ENCODE measurements at places on chromosomes 2 and 18. TPM values are rescaled to one million over a fixed set of nuclear protein-coding genes. Genes with fewer than 3 reads are reported as not detected.

GRCh38 chr2:84880645-84881521, at the start of gene TRABD2A:
TRABD2A (minus strand) TSS chr2:84881084; CDS start chr2:84881039, 45 bp downstream.
- no peak for DNase-seq

DNA sequence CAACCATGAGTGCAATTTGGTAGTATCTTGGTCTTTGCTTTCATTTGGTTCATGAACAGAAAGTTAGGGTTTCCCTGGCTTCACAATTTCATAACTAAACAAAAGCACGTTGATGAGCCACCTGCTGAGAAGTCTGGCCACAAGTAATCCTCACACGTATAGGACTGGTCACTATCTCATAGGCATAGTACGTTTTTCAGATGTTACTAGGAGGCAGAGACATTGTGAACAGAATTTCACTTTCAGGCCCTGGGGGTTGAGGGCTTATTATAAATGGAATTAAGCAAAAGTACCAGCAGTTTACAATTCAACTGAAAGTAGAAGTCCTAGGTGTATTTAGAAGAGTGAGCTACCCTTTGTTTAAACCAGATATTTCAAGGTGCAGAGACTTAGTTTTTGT, 277.1 kb downstream of the ALPK2 start:
- no peak for DNase-seq

DNA sequence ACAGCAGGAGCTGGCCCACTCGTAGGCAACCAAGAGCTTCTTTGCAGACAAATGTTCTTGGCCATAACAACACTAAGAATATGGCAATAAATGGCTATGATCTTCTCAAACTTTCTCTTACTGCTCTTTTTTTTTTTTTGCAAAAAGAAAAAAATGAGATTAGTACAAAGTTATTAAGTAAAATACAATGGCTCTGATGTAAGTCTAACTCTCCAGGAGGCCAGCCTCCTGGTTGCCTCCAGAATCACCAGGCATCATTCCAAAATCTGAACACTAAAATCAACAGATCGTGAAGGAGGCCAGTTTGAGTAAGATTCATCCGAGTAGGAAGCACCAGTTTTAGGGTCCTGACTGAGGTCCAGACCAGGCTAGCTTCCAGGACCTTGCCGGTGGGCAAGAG, 20.8 kb upstream of the FIGN start:
- DNase-seq: no peak

DNA sequence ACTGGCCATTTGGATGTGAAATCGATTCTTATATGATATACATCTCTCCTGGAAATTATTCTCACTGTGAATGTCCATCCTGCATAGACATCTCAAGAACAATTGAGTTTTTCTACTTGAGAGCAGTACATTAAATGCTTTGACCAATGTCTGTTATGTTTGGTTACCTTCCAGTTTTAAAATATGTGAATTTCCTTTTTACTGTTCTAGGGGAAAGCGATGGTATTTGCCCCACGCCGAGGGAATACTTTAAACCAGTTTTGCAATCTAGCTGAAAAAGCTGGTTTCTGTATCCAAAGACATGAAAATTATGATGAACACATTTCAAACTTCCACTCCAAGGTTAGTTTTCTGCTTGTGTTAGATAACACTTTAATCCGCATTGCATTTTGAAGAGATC, 175.3 kb upstream of the SIX3 start:
- DNase-seq: no peak

GRCh38 chr18:77070627-77071026, 62.0 kb downstream of the MBP start:
- no peak for DNase-seq

- no peak for DNase-seq
These were observed 119.3 kb upstream of the PKDCC start for GRCh38 chr2:41928526-41928925.

DNA sequence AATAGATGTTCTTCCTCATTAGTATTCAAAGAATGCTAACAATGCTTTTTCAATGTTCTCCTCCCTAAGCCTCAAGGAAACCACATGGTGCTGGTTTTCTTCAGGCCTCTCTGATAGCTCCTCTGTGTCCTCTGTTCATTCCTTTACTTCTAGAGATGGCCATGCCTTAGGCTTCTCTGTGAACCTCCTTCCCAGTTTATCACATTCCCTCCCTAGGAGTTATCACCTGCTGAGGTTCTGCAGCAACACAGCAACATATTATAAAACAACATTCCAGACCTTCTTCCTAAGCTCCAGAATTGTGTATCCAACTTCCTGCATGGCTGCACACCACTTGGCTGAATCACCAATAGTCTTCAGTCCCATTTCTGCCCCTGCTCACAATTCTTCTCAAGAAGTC, 325.5 kb downstream of the IRS1 start:
- no peak for DNase-seq

GRCh38 chr2:155679647-155680046, 652.9 kb downstream of the NR4A2 start:
- DNase-seq: no peak

- DNase-seq: no peak
These were observed 6.8 kb upstream of the SLC1A4 start for GRCh38 chr2:64982311-64982857.

GRCh38 chr2:85236084-85236483, 91.7 kb downstream of the TGOLN2 start:
- no peak for DNase-seq

- no peak for DNase-seq
These were observed 110.2 kb downstream of the BARD1 start for GRCh38 chr2:214699236-214699635.

GRCh38 chr2:84832772-84833461, 48.0 kb downstream of the TRABD2A start:
- no peak for DNase-seq

DNA sequence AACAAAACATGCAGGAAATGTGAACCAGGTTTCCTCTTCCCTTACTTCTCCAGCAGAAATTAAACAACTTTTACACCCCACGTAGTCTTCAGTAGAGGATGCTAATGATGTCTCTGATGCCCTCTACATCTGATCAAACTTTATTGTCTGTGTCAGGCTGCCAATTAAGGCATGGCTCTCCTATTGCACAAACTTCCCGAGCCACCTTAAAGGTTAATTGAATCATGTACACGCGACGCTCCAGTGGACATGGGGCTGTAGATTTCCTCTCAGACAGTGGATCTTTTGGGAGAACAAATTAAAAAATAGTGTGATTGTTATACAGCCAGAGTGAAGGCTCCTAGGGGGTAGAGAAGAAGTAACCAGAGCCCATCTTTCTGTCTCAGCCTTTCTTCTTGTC, 301.6 kb downstream of the SMAD2 start:
- DNase-seq: no peak

GRCh38 chr2:241818229-241818942, 9.4 kb downstream of the NEU4 start:
- DNase-seq: no peak

- DNase-seq: no peak
These were observed 91.3 kb downstream of the ACVR1 start for GRCh38 chr2:157784823-157785175.

GRCh38 chr2:38176619-38177021, 100.7 kb upstream of the CYP1B1 start:
- DNase-seq: no peak

GRCh38 chr2:179273461-179273962, 8.9 kb upstream of the SESTD1 start:
- DNase-seq: no peak

DNA sequence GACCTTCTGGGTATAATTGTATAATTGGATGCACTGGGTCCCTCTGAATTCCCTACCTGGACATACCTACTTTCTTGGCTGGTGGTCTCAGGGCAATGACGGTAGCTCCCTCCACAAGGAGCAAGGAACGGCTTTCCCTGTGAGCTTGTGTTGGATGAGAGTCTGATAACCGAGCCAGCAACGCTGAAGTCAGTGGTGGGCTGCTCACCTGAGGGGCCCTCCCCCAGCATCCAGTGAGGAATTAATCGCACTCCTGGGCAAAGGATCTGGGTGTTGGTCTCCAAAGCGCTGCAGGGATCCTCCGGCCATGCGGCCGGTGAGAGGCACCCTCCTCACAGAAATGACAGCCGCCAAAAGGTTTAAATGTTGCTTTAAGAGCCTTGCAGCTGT, 47.1 kb downstream of the LONRF2 start:
- DNase-seq: no peak

DNA sequence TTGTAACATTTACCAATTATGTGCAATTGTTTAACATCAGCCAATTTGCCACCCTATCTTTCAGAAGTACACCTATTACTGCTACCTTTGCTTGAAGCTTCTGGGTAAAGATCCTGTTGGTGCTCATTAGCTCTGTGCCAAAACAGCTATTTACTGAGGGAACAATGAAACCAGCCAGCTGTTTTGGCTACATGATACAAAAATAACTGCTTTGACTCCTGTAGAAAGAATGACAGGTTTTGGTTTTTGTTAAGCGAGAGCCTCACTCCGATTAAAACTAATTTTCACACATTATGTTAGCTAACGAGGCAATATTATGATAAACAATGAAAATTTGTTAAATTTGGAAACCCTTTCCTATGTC, 907.0 kb downstream of the EPHA4 start:
- DNase-seq: no peak

DNA sequence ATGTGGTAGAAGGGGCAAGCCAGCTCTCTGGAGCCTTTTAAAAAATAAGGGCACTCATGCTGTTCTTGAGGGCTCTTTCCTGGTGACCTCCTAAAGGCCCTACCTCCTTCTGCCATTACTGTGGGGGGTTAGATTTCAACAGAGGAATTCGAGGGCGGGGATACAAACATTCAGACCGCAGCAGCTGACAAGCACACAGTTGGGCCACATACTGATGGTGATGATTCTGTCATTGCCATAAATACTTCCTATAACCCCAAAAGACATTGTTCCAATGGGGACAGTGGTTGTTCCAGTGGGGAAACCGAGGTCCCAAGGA, 67.0 kb downstream of the TSHZ1 start:
- no peak for DNase-seq

DNA sequence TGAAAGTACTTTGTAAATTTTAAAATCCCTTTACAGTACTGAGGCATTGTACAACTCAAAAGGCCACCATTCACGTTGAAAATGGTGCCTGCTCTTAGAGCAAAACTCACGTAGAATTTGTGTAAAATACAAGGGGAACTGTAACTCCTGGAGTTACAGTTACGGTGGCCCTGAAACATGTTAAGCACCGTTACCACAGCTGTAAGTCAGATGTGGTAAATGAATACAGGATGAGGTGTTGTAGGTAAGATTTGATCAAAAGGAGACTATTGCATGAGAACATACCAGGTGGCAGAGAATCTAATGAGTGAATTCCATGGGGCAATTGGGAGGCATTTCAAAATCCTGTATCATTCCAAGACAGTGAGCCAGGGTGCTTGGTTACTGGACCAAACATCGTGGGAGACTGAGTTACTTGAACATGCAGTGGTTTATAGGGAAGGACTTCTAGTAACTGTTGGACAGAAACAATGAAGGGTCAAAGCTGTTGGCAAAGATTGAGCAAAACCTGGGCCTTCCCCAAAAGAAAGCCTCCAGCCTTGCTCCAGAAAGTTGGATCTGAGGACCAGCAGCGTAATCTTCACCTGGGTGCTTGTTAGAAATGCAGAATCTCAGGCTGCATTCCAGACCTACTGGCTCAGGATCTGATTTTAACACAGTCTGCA, 535.8 kb upstream of the POU3F3 start:
- DNase-seq: no peak

DNA sequence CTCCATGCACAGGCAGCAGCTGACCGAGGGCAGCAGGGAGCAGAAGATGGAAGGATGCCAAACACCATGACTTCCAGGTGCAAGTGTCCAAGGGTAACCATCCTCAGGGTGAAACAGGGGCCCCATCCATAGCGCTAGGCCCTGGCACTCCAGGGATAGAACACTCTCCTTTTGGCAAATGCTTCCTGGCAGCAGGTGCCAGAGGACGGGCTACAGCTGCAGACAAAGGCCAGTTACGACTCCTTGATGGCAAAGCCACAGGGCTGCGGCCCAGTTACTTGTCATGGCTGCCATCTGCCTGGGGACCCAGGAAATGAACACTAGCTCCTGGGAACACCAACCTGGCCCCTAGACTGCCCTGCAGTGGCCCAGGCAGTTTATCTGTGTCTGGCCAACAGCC, 178.8 kb downstream of the TMEM163 start:
- DNase-seq: no peak

DNA sequence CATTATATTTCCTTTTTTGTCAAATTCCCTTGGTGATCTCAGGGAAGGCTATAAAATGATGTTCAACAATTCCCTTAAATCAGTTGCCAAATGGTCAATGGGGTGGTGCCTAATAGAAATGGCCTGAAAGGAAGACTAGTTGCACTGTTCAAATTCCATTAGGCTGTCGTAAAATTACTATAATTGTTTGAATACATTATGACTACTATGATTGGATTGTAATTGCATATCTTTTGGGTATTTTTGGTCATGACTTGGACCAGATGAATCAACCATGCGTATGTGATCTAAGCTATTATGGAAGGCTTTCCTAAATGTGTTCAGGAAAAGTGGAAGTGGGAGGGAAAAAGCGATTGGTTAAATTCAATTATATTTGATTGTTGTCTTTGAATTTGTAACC, 41.3 kb upstream of the KCNE4 start:
- DNase-seq: no peak

GRCh38 chr2:240135706-240136012, 446 bp downstream of the COPS9 start:
- no peak for DNase-seq

DNA sequence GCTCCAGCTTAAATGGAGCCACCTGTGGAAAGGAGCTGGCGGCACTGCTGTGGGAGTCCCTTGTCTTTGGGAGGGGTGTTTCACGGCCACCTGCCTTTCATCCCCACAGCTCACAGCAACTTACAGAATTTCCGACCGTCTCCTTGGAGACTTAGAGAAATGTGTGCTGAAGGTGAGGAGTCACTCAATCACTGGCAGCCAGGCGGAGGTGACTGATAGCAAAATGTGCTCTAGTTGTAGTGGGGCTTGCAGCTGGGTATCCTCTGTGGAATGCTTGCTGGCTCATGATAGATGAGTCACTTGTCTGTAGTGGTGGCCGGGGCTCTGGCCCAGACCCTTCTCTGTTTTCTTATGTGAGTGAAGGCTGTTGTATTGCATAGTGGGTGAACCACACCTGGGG, 110.7 kb downstream of the SH3RF3 start:
- no peak for DNase-seq

The UGT1A10 gene
- total RNA-seq: not detected

The RUFY4 gene
- not detected for total RNA-seq

The TUBB8B gene
- total RNA-seq: not detected

The GREB1 gene
- 3.7 TPM for total RNA-seq

The MZT2B gene
- total RNA-seq: 92.9 TPM

The IL36A gene
- not detected for total RNA-seq

The TACR1 gene
- 1.2 TPM for total RNA-seq

The GPC1 gene
- total RNA-seq: 38.7 TPM

The RTP5 gene
- total RNA-seq: 2.4 TPM

The NXPH2 gene
- total RNA-seq: 25.7 TPM

The PTGR3 gene
- total RNA-seq: 16.7 TPM

All from frontal cortex (tissue), 4 donors.